D341Med (cell line): ENCODE measurements at places on chromosomes 2 and 18.

DNA sequence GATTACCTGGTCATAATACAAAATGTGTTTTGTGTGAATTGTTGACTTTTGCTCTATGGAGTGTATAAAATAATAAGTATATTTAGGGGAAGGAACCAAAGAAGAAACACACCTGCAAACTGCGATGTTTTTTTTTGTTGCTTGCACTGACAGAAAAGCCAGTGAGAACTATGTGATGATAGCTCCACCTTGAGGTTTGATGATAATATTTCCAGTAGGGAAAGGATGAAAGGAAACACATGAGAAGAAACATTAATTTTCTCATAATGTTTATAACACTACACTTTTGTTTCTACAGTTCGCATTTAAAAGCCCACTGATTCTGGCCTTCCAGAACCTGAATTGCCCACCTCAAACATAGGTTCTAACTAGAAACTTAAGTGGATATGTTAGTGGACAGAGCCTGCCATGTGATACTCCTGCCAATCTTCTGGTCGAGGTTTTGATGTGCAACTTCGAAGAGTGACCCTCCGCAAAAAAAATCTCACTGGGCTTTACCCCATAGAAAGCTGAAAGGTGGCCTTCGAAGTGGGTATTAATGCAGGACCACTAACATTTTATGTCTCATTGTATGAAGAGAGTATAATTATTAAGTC, 476.4 kb upstream of the SPHKAP start:
- DNase-seq: peak; percentile 9

DNA sequence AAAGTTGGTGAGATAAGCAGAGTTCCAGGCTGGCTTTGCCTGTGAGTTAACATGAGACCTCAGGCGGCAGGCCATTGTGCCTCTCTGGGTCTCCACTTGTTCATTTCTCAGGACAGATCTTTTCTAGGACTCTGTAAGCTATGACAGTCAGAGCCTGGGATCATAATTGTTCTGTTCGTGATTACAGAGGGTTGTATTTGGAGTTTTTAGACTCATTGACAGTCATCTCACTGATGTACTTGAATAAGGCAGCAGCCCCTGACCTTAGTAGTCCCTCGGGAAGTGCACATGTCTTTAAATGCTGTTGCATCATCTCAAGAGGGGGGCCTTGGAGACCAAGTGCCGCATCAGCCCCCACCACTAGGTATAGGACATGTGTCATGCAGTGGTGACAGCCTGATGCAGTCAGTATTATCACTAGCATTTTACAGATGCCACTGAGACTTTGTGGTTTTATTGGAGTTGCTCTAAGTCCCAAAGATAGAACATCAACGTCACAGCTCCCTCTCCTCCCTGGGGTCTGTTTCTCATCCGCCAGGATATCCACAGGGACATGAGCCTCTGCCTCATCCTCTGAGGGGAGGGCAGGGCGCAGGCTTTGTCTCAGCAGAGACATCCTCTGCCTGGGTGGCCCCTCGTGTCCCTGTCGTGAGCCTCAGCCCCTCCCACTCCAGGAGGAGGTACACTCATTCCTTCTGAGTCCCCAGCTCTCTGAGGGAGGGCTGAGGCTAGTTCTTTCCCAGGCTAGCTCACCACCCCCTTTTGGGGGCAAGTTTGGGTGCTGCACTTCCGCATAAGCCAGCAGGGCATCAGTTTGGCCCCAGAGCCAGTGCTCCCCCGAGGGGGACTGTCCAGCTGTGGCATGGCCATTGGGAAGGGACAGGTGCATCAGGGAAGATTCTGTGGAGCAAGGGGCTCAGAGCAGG, 14.1 kb downstream of the GLI2 start:
- DNase-seq: peak; percentile 2

GRCh38 chr2:241279828-241280227, 35.6 kb downstream of the HDLBP start:
- DNase-seq: no peak

GRCh38 chr2:241686324-241686649, 328 bp downstream of the DTYMK start:
- no peak for DNase-seq

DNA sequence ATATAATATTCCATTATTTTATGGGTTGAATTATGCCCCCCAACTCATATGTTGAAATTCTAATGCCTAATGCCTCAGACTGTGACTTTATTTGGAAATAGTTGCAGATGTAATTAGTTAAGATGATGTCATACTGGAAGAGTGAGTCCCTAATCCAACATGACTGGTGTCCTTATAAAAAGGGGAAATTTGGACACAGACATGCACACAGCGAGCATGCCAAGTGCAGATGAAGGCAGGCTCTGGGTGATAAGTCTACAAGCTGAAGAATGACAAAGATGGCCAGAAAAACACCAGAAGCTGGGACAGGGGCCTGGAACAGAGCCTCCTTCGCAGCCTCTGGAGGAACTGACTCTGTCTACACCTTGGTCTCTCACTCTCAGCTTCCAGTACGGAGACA, 10.0 kb upstream of the ASAP2 start:
- no peak for DNase-seq

DNA sequence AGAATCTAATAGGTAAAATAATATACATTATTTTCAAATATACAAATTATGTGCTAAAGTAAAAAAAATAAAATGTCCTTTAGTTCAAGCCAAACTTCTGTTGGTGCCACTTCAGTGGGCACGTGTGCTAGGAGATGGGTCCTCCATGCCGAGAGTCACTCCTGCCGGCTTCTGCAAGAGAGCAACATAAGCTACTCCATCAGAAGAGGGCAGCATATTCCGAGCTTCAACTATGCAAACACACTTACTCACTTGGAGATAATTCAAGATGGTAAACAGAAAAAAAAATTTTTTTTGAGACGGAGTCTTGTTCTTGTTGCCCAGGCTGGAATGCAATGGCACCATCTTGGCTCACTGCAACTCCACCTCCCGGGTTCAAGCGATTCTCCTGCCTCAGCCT, 24.4 kb downstream of the CNOT11 start:
- no peak for DNase-seq

DNA sequence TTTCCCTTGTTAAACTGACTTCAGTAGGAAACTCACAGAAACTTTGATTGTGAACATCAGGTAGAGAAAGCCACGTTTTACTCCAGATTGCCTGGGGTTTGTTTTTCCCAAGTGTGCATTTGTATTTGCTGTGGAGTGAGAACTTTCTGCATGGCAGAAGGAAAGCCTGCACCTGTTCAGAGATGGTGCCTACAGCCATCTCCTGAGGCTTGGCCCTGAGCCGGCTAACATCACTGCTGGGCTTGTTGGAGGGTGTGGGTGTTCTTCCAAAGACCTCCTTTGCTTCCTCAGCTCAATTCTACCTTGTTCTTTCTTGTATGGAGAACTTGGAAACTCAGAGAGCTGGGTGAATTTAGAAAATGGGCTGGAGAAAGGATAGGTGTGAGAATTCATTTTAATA, 16.1 kb downstream of the KCNS3 start:
- no peak for DNase-seq

- DNase-seq: no peak
These were observed 602.2 kb downstream of the NYAP2 start for GRCh38 chr2:226001716-226002115.

GRCh38 chr18:62778976-62779869, 63.9 kb downstream of the PHLPP1 start:
- no peak for DNase-seq

DNA sequence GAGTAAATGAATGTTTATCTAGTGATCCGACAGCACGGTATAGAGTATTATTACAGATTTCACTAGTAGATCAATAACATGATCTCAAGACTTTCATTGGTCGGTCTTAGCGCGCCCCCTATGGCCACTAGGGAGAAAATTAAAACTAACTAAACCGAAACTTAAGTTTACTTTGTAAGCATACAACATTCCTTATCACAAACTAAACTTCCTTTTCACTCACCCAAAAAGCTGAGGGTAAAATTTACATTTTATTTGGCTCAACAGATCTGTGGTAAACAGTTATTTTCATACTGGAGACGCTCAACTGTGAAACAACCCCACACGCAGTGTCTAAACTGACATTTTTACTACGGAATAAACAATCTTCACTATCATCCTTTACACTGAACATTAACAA, 215.6 kb upstream of the MAP2 start:
- DNase-seq: peak; percentile 22

GRCh38 chr18:76396792-76397191, 98.2 kb downstream of the ZNF516 start:
- no peak for DNase-seq

GRCh38 chr18:32042337-32042736, 23.7 kb downstream of the RNF125 start:
- no peak for DNase-seq

GRCh38 chr2:101873543-101873942, 118.2 kb upstream of the IL1R2 start:
- DNase-seq: no peak

DNA sequence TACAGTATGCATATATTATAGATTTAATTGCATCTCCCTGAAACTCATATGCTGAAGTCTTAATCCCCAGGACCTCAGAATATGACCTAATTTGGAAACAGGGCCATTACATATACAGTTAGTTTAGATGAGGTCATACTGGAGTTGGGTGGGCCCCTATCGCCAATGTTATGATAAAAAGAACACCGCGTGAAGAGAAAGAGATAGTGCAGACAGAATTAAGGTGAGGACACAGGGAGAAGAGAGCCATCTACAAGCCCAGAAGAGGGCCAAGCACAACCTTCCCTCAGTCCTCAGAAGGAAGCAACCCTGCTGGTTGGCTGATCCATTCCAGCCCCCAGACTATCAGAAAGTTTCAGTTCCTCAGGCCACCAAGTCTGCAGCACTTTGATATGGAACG, 311.9 kb upstream of the RAB6C start:
- no peak for DNase-seq

DNA sequence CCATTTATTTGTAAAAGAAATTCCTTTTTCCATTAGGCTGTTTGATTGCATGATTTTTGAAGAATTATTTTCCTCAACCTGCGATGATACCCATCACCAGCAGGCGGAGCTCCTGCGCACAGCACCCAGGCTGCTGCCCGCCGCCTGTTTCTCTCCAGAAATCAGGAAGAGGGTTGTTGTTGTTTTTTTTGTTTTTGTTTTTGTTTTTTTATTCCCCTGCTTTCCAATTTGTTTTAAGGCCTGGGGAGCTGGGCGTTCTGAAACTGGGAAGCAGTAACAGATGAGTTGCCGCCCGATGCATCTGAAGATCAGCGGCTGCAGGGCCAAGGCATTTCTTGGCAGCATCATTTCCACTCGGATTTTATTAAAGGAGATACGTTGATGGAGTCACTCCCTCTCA, 132.1 kb downstream of the MBP start:
- peak; percentile 90 for DNase-seq

GRCh38 chr2:121709776-121710469, 26.8 kb downstream of the NIFK start:
- DNase-seq: no peak

DNA sequence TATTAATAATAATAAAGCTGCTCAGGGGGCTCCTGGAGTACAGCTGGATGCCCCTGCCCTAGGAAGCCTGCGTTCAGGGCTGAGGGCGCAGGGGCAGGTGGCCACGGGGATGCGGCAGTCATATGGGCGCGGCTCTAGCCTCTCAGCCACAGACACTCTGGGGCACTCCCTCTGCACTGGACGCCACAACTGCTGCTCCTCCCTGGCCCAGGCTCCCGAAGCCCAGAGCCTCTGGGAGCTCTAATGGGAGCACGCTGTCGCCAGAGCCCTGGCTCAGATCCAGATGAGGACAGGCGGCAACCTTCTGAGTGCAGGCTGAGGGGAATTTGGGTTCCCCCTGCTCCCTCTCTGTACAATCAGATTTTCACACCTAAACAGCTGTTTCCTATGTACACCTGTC, 93.6 kb downstream of the MTCL1 start:
- DNase-seq: no peak

DNA sequence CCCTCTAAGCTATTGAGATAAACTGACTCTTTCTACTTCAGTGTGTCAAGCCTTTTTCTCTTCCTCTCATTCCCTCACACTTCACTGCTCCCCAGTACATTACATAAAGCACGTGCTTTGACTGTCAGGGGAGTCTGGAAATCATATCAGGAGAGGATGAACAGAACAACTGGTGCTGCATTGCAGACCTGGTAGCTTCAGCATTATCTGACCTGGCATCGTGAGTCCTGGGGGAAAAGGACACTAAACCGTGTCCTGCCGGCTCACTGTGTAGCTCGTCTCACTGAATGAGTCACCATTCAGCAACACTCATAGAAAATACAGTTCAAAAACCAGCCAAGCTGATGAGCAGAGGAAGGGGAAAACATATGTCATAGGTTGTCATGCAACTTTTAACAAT, 108.5 kb upstream of the UNC80 start:
- no peak for DNase-seq

- DNase-seq: no peak
These were observed 157.5 kb upstream of the TACR1 start for GRCh38 chr2:75356865-75357264.

DNA sequence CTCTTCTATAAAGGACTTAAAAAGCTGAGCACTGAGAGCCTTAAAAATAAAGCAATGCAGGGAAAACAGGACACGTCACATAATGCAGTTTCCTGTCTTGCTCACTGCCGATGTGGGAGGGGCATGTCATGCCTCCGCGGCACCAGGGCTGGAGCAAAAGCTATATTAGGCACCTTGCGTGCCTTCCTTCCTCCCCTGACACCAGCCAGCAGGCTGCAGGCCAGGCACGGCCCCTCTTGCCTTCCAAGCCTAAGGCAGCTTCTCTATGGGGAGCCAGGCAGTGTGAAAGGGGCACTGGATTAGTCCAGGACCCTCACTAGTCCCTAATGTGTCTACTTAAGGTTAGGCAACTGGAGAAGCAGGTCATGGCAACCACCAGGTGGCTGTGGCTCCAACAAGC, 26.3 kb downstream of the MRPL35 start:
- DNase-seq: no peak

DNA sequence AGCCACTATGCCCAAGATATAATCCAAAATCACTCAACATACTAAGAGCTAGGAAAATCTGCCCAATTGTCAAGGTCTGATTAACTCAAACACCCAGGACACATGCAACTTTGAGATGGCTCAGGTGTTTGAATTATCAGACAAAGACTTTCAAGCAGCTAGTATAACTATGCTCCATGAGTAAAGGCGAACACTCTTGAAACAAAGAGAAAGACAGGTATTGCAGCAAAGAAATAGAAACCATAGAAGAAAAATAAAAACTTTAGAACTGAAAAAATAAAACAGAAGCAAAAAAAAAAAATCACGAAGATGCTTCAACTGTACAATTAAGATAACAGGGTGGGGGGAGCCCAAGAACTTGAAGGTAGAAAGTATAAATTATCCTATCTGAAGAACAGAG, 214.2 kb downstream of the EIPR1 start:
- no peak for DNase-seq

DNA sequence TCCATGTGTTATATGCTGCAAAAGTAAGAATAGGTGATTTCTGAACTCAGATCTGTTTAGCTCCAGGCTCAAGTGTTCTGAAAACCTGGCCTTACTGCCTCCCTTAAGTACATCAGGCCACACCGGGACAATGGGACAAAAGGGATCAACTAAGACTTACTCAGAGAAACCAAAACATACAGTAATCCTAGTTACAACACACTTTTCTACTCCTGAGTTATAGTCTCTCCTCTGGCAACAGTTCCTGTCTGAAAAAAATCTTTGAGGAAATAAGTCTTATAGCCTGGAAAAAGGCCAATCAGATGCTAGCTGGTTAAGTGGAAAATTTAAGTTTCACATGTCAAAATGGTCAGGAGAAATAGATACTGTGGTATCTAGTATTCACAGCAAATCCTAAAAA, 5.6 kb downstream of the METTL5 start:
- DNase-seq: no peak

- DNase-seq: no peak
These were observed 680.2 kb upstream of the CHAC2 start for GRCh38 chr2:53087262-53087873.
